AG08396 (cell line): ENCODE measurements at places on chromosomes 7 and 10.

DNA sequence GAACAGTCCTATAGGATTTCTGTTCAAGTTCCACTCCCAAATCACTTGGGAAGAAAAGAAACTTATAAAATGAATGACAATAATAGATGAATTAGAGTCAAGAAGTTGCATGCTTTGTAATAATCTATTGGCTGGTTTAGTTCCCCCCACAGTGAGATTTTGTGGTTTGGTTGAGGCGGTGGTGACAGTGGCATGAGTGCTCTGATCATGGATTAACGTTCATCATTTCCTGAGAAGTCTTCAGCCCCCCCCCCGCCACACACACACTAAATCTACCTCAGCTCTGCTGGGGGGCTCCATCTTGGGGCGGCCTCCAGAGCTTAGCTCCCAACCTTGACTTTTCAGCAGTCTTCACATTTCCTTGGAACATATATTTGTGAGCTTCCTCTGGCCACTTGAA lies 121.7 kb downstream of the ABCA13 start:
- DNase-seq, result no peak

- DNase-seq, result no peak
Observed at GRCh38 chr7:44563171-44563679, 10.5 kb downstream of the DDX56 start.

DNA sequence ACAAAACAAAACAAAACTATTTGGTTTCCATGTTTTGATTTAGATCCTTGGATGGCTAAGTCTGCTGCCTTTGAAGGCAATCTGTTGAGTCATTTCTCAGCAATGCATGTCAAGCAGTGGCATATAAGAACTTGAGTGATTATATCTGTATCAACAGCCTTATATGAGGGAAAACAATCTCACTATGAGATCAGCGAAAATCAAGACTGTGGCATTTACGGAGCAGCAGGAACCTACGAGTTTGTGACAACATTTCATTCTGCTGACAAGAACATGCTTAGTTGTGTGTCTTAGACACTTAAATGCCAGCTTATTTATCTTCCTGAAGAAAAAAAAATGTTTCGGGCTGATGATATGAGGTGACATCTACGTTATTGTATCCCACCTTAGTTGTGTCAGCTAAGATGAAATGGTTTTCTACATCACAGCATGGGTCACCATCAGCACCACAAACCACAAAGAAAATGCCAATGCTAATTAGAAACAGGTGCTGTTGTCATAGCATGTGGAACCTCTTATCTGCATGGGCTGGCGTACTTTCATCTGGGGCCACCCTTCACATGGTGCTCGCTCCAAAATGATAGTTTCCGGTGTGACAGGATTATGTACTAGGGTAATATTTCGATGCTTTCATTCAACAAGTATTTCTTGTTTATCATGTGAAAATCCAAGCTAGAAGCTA lies 1085.5 kb downstream of the SORCS1 start:
- DNase-seq, result no peak

DNA sequence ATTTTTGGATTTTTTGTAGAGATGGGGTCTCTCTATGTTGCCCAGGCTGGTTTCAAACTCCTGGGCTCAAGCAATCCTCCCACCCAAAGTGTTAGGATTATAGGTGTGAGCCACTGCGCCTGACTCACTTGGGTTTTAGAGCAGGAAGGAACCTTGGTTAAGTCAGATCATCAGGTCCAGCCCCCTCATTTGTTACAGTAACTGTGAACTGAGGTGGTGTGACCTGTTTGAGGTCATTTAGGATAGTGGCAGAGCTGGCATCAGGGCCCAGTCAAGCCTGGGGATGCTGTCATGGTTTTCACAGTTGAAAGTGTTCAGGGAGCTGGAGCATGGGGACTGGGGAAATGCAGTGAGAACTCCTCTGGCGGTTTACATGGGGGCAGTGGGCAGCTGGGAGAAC lies 159.6 kb downstream of the TAX1BP1 start:
- no peak for DNase-seq

GRCh38 chr10:89235073-89235798 lies 16.3 kb downstream of the LIPA start:
- DNase-seq, result peak; percentile 8

DNA sequence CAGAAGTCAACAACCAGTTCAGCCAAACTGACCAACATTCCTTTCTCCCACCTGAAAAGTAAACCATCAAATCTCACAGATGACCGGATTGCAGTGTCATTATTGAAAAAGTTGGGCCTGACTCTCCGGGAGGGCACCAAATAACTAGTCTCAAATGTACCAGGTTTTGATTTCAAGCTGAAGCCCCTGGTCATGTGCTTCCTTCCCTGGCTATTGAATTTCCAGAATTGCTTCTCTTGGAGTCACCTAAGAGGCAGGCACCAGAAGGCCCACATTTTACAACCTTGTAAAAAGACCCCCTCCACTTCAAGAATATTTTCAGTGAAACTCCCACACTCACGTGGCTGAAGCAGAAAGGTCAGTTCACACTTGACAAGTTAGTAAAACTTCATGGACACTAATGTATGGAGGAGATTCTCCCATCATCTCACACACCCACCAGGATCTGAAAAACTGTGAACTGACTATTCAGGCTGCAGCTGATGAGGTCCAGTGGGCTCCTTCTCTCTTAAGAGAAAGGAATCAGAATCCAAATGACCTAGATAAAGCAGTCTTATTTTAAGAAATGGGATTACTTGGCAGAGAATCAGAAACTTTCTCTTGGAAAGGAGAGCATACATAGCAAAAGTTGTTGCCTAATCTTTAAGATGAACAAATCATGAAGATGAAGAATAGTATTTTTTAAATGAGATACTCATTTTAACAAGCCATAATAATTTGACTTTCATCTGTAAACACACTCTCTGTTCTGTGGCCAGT lies 53.6 kb downstream of the DLD start:
- DNase-seq, result no peak

DNA sequence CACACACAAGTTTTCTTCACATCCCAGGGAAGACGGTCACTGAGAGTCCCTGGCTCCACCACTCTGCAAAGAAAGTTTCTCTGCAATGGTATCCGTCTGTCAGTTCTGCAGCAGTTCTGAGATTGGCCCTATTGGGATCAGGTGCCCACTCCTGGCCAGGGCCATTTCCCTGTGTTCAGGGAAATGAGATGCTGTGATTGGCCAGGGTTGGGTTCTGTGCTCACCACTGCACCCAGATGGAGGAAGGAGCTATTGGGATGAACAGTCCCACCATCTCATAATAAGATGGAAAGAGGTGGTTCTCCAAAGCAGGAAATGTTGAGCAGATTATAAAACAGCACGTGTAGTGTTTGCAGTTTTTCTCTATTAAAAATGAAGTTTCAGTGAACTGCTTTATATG lies 13.3 kb upstream of the PIP4K2A start:
- DNase-seq, result no peak

DNA sequence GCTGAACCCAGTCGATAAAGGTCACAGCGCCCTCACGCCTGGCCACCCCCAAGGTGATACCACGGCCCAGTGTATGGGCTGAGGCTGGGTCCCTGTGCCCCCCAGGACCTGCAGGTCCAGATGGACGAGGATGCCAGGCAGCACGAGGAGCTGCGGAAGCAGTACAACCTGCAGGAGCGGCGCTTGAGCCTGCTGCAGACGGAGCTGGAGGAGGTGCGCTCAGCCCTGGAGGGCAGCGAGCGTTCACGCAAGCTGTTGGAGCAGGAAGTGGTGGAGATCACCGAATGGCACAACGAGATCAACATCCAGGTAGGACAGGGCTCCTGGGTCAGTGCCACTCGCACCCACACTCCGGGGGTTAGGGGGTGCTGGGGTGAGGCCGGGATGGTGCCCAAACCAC lies 24.2 kb upstream of the ARPC1A start:
- no peak for DNase-seq

DNA sequence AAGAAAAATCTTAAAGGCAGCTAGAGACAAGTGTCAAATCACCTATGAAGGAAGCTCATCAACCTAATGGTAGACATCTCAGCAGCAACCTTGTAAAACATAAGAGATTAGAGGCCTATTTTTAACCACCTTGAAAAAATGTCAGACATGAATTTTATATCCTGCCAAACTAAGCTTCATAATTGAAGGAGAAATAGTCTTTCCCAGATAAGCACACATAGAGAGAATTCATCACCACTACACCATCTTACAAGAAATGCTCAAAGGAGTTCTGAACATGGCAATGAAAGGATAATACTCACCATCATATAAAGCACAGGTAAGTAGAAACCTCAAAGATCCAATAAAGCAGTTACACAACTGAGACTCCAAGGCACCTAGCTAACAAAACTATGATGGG lies 156.5 kb downstream of the ZEB1 start:
- no peak for DNase-seq

GRCh38 chr10:34996843-34997242 lies 93.3 kb downstream of the CUL2 start:
- DNase-seq, result no peak

DNA sequence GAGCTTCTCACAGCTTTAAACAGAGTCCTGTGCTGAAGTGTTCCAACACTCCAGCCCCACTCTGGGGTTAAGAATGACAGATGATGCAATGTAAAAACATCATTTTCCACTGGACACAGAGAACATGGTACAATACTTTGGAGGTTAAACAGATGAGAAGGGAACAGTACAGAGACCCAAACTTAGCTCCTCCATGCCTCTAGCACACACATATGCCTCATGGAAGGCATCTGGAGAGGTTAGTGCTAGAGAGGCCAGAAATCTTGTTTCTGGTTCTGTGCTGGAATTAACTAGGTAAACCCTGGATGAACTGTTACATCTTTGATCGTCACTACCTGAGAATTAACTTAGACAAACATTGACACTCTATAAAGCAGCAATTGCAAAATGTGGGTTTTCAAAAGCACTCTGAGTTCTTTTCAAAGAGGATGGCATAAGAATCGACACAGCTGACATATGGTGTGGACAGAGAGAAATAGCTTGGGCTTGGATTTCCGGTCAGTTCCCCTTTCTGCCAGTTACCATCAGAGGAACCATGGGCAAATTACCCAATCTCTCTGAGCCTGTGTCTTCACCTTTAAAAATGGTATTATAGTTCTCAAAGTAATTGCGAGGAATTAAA lies 81.9 kb downstream of the KCNMA1 start:
- DNase-seq, result no peak
